ENCODE measurements at places on chromosomes 5 and 9. TPM values are rescaled to one million over a fixed set of nuclear protein-coding genes. Genes with fewer than 3 reads are reported as not detected.
A peak's percentile ranks its signal among the peaks of the same experiment; 100 is the strongest.

GRCh38 chr5:130724658-130725057 is 440.4 kb downstream of the HINT1 start:
- DNase-seq: no peak

DNA sequence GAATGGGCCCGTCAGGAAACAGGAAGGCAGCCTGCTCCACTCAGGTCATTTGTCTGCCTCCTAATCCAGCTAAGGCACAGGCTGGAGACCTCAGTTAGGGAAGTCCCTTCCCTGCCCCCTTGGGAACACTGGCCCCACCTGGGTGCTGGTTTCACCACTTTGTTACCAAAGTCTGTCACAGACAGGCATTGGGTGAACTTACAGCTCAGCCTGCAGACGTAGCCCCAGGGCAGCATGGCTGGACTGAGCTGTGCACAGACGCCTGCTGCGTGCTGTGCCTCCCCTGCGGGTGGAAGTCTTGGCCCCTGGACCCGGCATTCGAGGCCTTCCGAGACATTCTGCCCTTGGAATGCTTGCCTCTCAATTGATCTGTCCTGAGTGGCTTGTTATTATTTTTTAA is 48.9 kb downstream of the TENT4A start:
- no peak for DNase-seq

DNA sequence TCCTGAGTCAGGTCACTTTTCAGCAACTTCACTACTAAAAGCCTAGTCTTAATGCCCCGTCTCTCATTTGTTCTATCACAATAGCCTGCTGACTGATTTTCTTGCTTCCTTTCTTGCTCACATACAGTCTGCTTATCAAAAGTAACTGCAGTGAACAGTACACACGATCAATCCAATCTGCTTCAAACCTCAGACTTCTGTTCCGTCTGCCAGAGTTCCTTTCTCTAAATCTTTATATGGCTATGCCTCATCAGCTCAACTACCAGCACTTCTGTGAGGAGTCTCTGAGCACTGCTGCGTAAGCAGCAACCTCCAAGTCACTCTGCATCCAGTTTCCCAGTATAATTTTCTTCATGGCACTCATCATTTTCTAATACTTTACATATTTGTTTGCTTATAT is 34.8 kb upstream of the PUM3 start:
- DNase-seq: no peak

- DNase-seq: no peak
Observed at GRCh38 chr9:13860019-13860418, 453.9 kb downstream of the NFIB start.

DNA sequence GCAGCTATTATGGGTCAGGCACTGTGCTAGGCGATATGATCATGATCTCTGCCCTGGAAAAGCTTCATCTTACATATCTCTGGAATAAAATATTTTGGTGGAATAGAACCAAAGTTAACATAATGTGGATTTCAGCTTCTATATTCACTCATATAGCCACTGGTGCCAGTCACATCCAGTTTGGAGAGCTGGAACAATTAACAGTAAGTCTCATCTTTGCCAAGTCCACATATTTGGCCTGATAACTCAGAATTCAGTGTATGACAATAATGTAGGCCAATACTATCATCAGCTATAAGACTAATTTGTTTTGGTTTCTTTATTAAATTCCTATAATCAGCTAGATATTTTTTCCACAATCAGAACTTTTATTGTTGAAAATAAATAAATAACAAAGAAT is 5.9 kb upstream of the FAM13B start:
- DNase-seq: no peak

DNA sequence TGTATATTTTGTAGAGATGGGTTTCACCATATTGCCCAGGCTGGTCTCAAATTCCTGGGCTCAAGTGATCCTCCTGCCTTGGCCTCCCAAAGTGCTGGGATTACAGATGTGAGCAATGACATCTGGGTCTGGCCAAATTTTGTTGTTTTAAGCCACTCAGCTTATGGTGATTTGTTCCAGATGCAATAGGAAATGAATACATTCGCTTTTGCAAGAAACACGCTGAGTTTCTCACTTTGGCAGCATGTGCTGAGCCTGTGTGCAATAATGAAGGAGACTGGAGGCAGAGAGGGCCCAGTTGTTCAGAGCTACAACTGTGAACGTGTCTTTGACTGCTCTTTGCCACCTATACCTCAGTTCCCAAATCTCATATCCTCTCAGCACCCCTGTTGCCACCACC is 56.4 kb downstream of the KIF4B start:
- no peak for DNase-seq

DNA sequence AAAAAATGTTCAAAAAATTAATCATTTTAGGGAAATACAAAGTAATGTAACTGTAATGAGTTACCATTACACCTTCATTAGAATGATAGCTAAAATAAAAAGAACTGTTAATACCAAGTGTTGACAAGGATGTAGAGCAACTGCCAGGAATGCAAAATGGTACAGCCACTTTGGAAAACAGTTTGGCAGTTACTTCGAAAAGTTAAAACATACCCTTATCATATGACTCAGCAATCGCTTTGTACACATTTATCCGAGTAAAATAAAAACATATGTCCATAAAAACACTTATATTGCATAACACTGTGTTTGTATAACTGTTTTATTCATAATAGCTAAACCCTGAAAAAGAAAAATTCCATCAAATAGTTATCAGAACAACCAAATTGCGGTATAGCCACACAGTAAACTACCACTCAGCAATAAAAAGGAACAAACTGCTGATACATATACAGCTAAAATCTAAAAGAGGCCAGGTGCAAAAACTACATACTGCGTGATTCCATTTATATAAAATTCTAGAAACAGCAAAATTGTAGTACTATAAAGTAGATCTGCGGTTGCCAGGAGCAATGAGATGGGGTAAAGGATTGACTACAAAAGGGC is 61.7 kb downstream of the RFX3 start:
- peak; percentile 27 for DNase-seq

CARTPT gene
- total RNA-seq: not detected

- DNase-seq: no peak
Observed at GRCh38 chr5:81187885-81188284, 45.2 kb upstream of the CKMT2 start.

- no peak for DNase-seq
Observed at GRCh38 chr9:137253717-137254623, 1.2 kb upstream of the NELFB start.

- DNase-seq: no peak
Observed at GRCh38 chr5:159071382-159071781, 28.3 kb downstream of the EBF1 start.

TEX48 gene
- not detected for total RNA-seq

All from IMR-90 (cell line).